Right renal pelvis (tissue), 4 donors: ENCODE measurements at places on chromosomes 16 and 17. TPM values are rescaled to one million over a fixed set of nuclear protein-coding genes. Genes with fewer than 3 reads are reported as not detected.

DNA sequence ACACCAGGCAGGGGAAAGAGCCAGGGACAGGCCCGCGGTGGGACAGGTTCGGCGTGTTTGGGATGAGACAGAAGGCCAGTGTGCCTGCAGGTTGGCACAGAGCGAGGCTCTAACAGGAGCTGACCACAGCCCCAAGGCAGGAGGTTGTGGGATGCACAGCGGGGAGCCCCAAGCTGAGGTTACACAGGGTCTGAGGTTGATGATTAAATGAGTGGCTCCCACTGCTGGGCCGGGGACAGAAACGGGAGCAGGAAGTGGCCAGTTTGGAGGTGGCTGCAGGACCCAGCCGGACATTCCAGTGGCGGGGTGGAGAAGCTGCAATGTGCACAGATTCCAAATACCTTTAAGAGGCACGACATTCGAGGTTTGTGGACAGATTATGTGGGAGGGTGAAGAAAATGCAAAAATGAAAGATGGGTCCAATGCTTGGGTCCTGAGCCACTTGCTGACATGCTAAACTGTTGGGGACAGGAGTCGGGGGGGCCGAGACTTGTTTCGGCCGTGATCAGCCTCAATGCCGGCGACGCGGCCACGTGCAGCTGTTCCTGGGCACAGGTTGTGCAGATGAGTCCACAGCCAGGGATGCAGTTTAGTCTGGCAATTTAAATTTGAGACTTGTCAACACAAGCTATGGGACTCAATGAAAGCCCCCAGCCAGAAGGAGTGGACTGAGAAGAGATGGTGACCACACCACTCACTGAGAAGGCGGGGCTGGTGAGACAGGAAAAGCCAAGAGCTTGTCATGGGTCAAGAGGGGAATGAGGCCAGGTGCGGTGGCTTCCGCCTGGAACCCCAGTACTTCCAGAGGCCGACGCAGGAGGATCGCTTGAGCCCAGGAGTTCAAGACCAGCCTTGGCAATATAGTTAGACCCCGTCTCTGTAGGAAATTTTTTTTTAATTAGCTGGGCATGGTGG is 8.7 kb downstream of the ENPP7 start:
- no peak for DNase-seq

Gene SOST
- polyA plus RNA-seq: 79.6 TPM

DNA sequence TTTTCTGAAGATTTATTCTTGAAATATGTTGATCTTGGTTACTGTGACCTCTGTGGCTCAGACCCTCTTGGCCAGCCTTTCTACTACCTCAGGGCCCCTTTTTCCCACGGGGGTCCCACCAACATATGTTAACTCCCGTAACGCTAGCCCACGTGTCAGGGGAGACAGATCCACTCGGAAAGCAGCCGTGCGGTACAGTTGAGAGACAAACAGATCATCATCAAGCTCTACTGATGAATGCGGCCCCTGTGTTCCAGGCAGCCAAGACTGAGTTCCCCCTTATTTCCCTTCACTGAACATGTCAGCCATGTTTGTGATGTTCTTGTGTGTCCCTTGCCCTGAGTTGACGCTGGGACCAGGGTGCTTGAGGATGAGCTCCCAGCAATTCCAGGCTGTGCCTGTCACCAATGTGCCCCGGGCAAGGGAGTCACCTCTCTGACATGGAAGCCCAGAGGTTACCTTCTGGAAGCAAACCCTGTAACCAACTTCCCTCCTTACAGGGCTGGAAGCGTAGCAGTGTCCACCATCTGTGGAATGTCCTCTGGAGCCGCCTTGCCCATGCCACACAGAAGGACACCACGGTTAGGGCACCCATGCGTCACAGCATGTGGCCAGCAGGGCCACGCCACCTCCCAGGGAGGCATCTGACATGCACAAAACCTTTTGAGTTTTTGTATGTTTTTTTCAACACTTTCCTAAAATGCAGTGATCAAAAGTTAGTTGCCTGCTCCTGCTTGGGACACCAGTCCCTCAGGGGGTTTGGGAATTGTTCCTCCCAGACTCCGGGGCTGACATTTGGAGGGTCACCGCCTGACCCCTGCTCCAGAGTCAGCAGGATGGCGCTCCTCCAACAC is 193.7 kb upstream of the CHMP6 start:
- DNase-seq: no peak

Gene MAPT
- polyA plus RNA-seq: 8.8 TPM

Gene SOCS1
- polyA plus RNA-seq: 7.1 TPM

DNA sequence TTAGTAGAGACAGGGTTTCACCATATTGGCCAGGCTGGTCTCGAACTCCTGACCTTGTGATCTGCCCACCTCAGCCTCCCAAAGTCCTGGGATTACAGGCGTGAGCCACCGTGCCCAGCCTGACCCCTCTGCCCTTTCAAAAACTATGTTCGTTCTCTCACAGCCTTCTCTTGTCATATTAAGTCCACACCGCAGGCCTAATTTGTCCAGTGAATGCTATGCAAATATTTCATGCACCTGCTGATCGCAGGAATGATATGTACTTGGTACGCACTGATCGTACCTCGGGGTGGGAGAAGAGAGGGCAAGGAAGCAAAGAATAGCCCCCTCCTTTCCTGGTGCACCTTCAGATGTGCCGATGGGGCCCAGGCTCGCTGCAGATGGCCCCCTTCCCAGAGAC is 3.0 kb upstream of the BIRC5 start:
- DNase-seq: no peak

- no peak for DNase-seq
Observed at GRCh38 chr16:19812986-19813385, 71.7 kb downstream of the GPRC5B start.

GRCh38 chr17:49455272-49455861 is 39.7 kb upstream of the NGFR start:
- no peak for DNase-seq

Gene CDRT4
- 3.8 TPM for polyA plus RNA-seq

Gene MT1B
- not detected for polyA plus RNA-seq

Gene AATK
- polyA plus RNA-seq: 7.3 TPM

GRCh38 chr16:27819356-27819755 is 244.2 kb downstream of the GSG1L start:
- DNase-seq: no peak

- no peak for DNase-seq
Observed at GRCh38 chr17:4800462-4801196, 1.5 kb downstream of the C17orf114 start.

Gene TBC1D3K
- not detected for polyA plus RNA-seq

- DNase-seq: peak; percentile 40
Observed at GRCh38 chr16:65889533-65889966, 476.9 kb upstream of the CDH5 start.

Gene NPIPB9
- polyA plus RNA-seq: 1.5 TPM

DNA sequence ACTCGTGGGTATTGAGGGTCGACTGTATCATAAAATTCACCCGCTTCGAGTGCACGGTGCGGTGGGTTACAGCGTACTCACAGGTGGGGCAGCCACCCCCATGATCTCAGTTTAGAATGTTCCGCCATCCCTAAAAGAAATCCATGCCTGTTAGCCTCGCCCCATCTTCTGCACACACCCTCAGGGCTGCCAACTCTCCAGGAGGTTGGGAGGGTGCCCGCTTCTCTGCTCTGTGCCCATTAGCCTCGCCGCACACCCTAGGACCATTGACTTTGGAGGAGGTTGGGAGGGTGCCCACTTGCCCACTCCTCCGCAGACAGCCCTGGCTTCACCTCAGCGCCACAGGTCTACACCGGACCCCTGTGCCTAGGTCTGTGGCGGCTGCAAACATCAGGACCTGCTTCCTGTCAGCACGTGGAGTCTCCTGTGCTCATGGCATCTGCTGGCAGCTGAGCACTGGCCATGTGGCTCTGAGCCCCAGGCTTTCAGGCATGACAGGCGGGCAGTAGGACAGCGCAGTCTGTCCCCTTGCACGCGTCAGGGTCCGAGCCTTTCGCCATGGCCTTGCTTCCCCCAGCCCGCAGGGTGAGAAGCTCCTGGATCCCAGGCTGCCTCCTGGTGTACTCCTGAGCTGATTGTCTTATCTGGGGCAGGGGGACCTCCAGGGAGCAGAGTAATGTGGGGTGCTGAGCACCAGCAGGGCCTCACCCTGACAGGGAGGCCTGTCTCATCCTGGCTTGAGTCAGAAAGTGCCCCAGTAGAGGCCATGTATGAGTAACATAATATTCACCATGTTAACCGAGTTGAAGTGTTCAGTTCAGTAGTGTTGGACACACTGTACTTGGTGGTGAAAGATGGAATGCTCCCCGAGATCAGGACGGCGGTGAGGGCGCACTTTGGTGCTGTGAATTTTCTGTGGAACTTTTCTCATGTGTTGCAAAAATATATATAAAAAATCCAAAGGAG is 21.9 kb downstream of the NME3 start:
- DNase-seq: no peak

Gene ABCA8
- polyA plus RNA-seq: 1.2 TPM

- DNase-seq: no peak
Observed at GRCh38 chr17:81551458-81552243, 502 bp downstream of the FAAP100 start.

Gene PRAC2
- polyA plus RNA-seq: not detected

Gene HS3ST3A1
- 3.6 TPM for polyA plus RNA-seq

Gene STAT3
- 63.4 TPM for polyA plus RNA-seq

Gene KCNG4
- not detected for polyA plus RNA-seq

GRCh38 chr16:66079671-66080334 is 286.7 kb upstream of the CDH5 start:
- no peak for DNase-seq

- no peak for DNase-seq
Observed at GRCh38 chr16:83245061-83245460, 562.7 kb upstream of the HSBP1 start.

GRCh38 chr16:58102665-58103392 is 26.4 kb downstream of the CFAP20 start:
- DNase-seq: no peak

Gene MPG
- 24.7 TPM for polyA plus RNA-seq

Gene CMTM1
- 7.6 TPM for polyA plus RNA-seq

DNA sequence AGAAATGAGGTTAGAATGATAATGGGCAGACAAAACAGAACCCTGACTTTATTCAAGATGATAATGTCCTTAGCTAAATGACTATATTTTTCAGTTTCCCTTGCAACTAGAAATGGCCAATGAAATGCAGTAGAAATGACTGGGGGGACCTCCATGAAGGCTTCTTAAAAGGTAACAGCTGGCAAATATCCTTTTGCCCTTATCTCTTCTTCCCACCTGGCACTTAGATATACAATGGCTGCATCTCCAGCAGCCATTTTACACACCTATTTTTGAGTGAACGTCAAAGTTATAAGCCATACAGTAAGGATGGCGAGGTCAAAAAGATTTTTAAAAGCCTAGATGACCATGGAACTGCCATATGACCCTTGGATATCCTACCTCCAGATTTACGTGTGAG is 39.9 kb downstream of the USP32 start:
- DNase-seq: no peak

DNA sequence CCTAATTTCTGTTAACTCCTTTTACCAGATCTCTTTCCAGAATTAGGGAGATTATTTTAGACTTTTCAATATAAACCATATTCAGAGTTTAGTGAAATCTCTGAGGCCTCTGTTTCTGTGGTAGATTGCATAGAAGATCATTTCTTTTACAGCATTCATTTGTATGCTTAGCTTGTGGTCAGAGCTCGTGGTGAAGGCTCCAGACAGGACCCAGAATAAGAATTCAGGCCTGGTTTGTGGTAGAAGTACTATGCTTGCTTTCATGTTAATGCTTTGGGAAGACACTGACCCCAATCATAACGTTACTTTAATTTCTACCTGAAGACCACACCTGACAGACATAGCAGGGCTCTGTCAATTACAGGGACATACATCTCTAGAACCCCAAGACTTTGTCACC is 258.1 kb downstream of the FTO start:
- DNase-seq: no peak

- no peak for DNase-seq
Observed at GRCh38 chr16:56450275-56450985, 702 bp downstream of the NUDT21 start.

- no peak for DNase-seq
Observed at GRCh38 chr17:81681672-81682071, 1.9 kb downstream of the ARL16 start.
